Muscle of leg (tissue), 16 donors: ENCODE measurements at places on chromosomes 4 and X. TPM values are rescaled to one million over a fixed set of nuclear protein-coding genes. Genes with fewer than 3 reads are reported as not detected.

NALF2 gene
- 0.31 TPM for total RNA-seq

RHOXF1 gene
- 0.09 TPM for total RNA-seq

CTAG1B gene
- not detected for total RNA-seq

SPACA5 gene
- total RNA-seq: not detected

HSFX1 gene
- 1.2 TPM for total RNA-seq

PASD1 gene
- total RNA-seq: 0.04 TPM

HOPX gene
- 18.5 TPM for total RNA-seq

MAGEE2 gene
- total RNA-seq: 0.27 TPM

NOX1 gene
- total RNA-seq: not detected

TFDP3 gene
- total RNA-seq: not detected

TMEM185A gene
- 23.4 TPM for total RNA-seq

ASB11 gene
- 9.4 TPM for total RNA-seq

UGT2B17 gene
- total RNA-seq: not detected
